ENCODE measurements at places on chromosomes 13 and 19. TPM values are rescaled to one million over a fixed set of nuclear protein-coding genes. Genes with fewer than 3 reads are reported as not detected.

DNA sequence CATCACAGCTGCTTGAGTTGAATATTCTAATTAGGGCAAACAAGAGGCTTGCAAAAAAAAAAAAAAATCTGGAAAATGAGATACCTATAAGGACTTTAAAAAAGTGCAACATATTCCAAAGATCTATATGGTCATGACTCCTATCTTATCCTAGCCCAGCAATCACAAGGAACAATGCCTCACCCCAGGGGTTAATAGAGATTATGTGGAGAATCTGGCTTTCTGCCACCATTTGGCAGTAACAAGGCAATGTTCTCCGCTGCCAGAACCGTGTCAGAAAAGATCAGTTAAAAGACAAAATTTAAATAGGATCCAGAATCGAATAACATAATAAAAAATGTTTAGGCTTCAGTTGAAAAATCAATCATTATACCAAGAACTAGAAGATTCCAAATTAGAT, 1643.2 kb upstream of the PRR20A start:
- no peak for DNase-seq

DNA sequence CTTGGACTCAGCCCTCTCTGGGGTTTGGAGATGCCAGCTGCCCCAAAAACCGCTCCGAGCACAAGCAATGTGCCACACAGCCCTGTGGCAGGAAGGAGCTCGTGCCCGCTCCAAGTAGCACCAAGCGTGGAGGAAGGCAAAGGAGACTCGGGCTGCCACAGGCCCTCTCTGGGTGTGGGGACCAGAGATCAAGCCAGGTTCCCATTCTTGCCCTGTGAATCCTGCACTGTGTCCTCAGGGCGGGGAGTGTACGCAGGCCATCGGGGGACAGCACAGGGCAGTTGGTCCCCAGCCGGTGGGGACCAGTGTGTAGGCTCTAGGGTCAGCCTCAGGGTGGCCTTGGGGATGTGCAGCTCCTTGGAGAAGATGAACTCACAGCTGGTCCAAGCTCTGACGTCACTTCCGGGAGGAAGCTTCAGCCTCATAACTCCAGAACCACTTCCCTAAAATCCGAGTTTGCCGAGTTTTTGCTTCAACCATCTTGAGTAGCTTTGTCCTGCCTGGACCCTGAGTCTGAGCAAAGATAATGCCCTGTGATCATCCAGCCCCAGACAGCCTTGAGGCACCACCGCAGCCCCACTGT, 9.3 kb upstream of the CPAMD8 start:
- no peak for DNase-seq

Gene CGB2
- 2.5 TPM for polyA plus RNA-seq

Gene FFAR3
- not detected for polyA plus RNA-seq

Gene GAPDHS
- polyA plus RNA-seq: 363 TPM

Gene GJB6
- 1.8 TPM for polyA plus RNA-seq

DNA sequence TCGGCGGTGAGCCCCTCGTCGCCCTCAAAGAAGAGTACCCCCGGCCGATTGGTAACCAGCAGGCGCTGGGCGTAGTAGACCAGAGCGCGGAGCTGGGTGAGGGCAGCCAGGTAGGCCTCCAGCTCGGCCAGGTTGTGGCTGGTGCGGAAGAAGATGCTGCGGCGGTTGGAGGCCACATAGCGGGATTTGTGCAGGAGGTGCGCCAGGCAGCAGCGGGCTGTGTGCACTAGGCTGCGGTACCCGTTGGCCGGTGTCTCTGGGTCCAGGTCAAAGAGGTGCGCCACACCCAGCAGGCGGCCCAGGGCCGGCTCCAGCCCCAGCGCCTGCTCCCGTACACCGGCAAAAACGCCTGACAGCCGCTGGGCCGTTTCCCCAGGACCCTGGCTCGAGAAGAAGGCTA, 16.8 kb downstream of the LIPE start:
- DNase-seq: no peak

DNA sequence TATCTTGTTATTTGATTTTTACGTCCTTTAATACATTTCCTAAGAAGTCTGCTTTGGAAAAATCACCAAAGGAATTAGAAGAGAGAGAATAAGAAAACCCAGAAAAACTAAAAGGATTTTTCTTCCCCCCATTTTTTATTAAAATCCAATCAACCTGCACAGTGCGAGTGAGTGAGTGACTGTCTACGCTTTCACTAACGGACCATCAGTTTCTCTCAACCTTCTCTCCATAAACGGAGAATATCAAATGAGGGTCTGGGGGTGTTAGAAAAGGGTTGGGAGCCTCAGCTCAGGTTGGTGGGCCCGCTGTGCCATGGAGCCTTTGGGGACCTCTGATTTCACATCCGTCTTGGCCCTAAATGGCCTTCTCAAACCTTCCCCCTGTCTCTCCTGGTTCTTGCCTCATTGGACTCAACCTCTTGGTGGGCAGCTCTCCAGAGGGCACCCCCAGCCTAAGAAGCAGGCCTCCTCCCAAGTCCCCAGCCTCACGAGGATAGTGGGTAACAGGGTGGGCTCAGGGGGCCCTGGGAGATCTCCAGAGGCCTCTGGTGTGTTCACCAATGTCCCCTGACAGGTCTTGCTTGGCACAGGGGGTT, 763 bp upstream of the LRP3 start:
- DNase-seq: no peak

DNA sequence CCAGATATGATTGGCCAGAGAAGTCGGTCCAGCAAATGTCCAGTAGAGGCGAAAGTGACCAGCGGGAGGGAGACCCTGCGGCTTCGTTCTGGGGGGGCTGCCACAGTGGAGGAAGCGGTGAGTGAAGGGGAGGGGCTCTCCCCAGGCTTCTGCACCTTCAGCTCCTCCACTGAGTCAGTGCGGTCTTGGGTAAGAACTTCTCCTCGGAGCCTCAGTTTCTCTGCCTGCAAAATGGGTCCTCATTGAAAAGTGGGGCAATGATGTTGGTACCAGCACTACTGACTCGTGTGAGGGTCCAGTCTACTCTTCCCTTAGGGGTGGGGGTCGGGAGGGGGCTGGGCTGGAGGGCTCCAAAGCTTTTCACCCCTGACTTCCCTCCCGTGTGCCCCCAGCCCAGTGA, 4.2 kb downstream of the GIPC3 start:
- no peak for DNase-seq

DNA sequence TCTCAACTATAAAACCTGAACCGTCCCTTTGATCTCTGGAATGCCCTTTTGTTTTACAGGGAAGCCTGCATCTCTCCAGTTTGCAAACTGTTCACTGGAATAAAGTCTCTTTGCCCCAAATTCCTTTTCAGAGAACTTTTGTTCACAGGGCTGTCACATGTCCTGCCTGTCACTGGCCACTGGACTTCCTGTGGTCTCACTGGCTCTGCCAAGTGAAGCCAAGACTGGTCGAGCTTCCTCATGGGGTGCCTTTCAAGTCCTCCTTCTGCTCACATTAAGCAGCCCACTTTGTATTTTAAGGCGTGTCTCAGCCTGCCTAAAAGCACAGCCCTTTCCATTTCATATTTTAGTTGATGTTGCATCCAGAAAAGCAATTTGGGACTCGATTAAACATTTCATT, 215.7 kb downstream of the KATNAL1 start:
- no peak for DNase-seq

GRCh38 chr13:80201694-80202468, 139.0 kb downstream of the SPRY2 start:
- no peak for DNase-seq

GRCh38 chr13:112376050-112376681, at the start of gene SPACA7:
Gene SPACA7 (plus strand): TSS chr13:112376355. CDS start chr13:112376386, 31 bp downstream.
- DNase-seq: no peak

Gene C5AR1
- 3.5 TPM for polyA plus RNA-seq

- no peak for DNase-seq
Measured at GRCh38 chr13:109919715-109920375, 133.5 kb upstream of the IRS2 start.

- no peak for DNase-seq
Measured at GRCh38 chr13:34303346-34303745, 485.4 kb downstream of the RFC3 start.

DNA sequence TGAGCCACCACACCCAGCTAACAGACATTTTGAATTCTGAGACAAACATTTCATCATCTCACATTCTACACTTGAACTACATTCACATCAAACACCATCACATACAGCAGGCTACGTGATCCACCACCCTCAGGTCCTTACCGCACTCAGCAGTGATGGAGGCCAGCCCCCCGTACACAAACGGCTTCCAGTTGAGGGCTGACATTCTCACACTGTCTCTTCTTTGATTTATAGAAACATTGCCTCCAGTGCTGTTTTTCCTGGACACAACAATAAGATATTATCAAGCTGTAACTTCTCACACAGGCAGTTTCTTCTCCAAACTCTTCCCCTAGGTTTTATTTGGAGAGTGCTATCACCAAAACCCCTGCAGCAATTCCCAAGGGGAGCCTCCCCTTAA, 7.0 kb downstream of the SLC25A30 start:
- DNase-seq: no peak

GRCh38 chr19:45469945-45470761, 2.4 kb downstream of the FOSB start:
- DNase-seq: no peak

Gene IL27RA
- polyA plus RNA-seq: 5.2 TPM

GRCh38 chr13:33723365-33723764, 94.6 kb upstream of the RFC3 start:
- DNase-seq: no peak

DNA sequence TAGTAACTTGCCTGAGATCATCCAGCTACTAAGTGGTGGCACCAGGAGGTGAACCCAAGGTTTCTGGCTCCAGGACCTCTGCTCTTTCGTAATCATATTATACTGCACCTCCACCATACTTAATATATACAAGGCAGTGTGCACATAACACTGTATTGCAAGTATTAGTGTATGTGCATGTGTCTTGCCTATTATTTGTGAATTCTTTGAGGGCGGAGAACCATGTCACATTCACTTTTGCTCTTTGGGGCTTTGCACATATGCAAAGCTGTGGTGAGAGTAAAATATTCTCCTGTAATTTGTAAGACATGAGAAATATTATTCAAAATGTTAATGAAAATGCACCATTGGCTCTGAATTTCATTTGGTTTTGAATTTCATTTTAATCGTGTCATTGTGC, 78.6 kb downstream of the DGKH start:
- no peak for DNase-seq

DNA sequence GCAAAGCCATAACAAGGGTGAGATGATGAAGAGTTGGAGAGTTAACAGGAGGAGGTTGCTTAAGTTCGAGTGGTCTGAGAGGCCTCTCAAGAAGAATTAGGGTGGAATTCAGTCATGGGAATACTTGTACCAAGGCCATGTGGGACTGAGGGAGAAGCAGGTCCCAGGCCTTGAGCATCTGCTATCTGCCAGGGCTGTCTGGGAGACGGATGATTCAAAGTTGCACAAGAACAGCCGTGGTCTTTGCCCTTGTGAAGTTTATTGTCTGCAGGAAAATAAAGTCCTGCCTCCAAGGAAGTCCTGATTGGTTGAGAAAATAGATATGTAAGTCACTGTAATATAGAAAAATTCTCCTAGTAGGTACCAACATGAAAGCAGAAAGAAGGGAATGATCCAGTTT, 178.8 kb upstream of the RFC3 start:
- no peak for DNase-seq

DNA sequence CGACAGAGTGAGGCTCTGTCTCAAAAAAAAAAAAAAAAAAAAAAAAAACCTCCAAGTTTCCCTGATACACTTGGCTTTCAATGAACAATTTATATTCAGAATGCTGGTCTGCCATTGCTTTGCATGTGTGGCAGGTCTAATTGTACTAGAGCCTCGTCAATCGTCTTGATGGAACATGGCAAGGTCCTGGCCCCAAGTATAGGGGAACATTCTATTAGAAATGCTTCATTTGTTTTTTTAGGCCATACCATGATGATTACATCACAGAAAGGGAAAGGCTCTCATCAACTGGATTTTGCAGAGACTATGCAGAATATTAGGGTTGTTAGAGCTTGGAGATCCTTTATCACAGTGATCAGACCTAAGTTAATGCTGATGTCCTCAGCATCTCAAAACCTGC, 28.0 kb downstream of the SPRY2 start:
- DNase-seq: no peak

DNA sequence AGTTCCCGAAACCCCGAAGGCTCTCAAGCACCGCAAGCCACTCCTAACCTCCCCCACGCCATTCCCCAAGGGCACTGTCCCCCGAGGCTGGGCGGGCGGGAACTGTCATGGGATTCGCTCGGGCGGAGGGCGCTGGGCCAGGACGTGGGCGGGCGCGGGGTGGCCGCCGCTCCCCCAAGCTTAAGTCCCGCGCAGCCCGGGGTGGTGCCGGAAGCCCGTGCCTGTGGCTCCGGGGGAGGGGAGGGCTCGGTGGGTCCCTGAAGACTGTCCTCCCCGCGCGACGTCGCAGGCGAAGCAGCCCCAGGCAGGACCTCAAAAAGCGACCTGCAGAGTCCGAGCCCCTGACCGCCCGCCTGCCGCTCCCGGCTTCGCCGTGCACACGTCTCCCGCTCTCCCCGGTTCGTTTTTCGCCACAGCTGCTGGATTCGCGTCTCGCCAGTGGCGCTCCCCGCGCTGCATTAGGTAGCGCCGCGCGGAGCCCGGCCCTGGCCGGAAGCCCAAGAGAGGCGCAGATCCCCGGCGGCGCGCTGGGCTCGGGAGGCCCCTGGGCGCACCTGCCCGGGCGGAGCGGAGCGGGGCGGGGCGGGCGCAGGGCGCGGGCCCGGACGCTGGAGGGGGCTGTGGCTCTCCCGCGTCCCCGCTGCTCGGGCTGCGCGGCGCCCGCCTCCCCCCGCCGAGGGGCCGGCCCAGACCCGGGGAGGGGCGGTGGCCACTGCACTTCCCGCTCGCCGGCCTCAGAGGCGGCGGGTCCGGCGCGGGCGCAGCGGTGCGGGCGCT, at the start of gene FARP1:
FARP1 (plus strand) TSS at position 715 of the 777 bp plus-strand sequence. CDS start 70,149 bp downstream, outside the sequence.
- peak; percentile 76 for DNase-seq

GRCh38 chr19:7743425-7743841, 3.9 kb downstream of the CD209 start:
- no peak for DNase-seq

Gene BEST2
- polyA plus RNA-seq: not detected

Gene ZNF813
- polyA plus RNA-seq: 2.0 TPM

Gene BRSK1
- polyA plus RNA-seq: 12.8 TPM

DNA sequence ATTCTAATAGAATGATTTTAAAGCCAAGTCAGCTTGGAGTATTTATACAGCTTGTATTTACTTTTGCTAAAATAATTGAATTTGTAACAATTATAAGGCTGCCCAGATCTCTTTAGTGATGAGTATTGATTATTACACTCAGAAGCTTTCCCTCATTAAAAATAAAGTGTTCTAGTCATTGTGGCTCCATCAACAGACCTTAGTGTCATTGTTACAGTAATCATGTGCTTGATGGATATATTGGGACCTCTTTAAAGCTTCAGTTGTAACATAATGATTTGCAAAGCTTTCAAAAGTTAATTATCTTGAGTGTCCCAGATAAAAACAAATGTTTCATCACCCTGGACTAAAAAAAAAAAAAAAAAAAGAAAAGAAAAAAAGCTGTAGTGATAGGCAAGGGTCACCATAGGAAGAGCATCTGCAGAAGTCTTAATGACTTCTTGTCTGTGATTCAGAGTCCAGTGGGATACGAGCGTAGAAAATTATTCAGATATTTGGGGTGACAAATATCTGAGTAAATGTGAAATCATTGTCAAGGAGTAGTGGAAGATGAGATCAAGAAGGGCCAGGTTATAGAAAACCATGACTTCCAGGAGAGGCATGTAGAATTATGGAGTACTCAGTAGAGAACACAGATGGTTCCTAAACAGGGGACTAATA, 369.6 kb downstream of the DCT start:
- no peak for DNase-seq

Gene ZNF829
- 12.1 TPM for polyA plus RNA-seq

Gene FOXO1
- polyA plus RNA-seq: 19.5 TPM

Gene AZU1
- 1.4 TPM for polyA plus RNA-seq

GRCh38 chr19:16035601-16036297, 40.5 kb upstream of the TPM4 start:
- no peak for DNase-seq

Gene FGF21
- polyA plus RNA-seq: not detected
